ENCODE measurements at places on chromosomes 1 and 21. TPM values are rescaled to one million over a fixed set of nuclear protein-coding genes. Genes with fewer than 3 reads are reported as not detected.

Gene CFAP107
- total RNA-seq, result not detected

Gene FCRL2
- not detected for total RNA-seq

Gene IL22RA1
- total RNA-seq, result under 0.01 TPM

Gene PLA2G2F
- total RNA-seq, result not detected

Gene SPATA6
- total RNA-seq, result 3.2 TPM

Gene CFHR5
- total RNA-seq, result not detected

Gene CLK2
- total RNA-seq, result 20.2 TPM

Gene SPATA45
- not detected for total RNA-seq

Gene CSF3R
- total RNA-seq, result not detected

Gene CELA3B
- not detected for total RNA-seq

Gene LENEP
- total RNA-seq, result 0.18 TPM

Gene ANP32E
- total RNA-seq, result 20.0 TPM

Gene LCE1C
- total RNA-seq, result not detected

Gene FCMR
- total RNA-seq, result not detected

Gene RIMKLA
- total RNA-seq, result under 0.01 TPM

Gene NLRP3
- not detected for total RNA-seq

Gene OPTC
- total RNA-seq, result not detected

Gene ALX3
- total RNA-seq, result not detected

Gene TMIGD3
- 0.27 TPM for total RNA-seq

Gene IL19
- not detected for total RNA-seq

Gene MIXL1
- not detected for total RNA-seq

Gene NID1
- total RNA-seq, result 60.6 TPM

Gene CYP4X1
- 1.7 TPM for total RNA-seq

Gene LAX1
- not detected for total RNA-seq

Gene ZBTB8OS
- total RNA-seq, result 30.7 TPM

Gene CFHR4
- total RNA-seq, result not detected

Gene SMIM11
- 7.5 TPM for total RNA-seq

Gene RPL11
- total RNA-seq, result 1,783 TPM

Gene CR1L
- not detected for total RNA-seq

Gene AMY1C
- not detected for total RNA-seq

Gene GUCA2A
- total RNA-seq, result not detected

Gene AK4
- 58.0 TPM for total RNA-seq

Gene PRRC2C
- 43.0 TPM for total RNA-seq

Gene H3-3A
- 140 TPM for total RNA-seq

Gene CELA3A
- 0.09 TPM for total RNA-seq

Gene WNT2B
- total RNA-seq, result 8.6 TPM

Gene CRP
- total RNA-seq, result 0.09 TPM

Gene GJA8
- not detected for total RNA-seq

Gene FCRL4
- total RNA-seq, result not detected

Gene REN
- total RNA-seq, result not detected

Gene FCRL1
- total RNA-seq, result not detected

Gene CR2
- not detected for total RNA-seq

Gene C1orf185
- not detected for total RNA-seq

Gene NHLH1
- total RNA-seq, result not detected

Gene EFNA4
- 11.3 TPM for total RNA-seq

Gene S1PR1
- 164 TPM for total RNA-seq

Gene C8A
- total RNA-seq, result not detected

Gene DMRTB1
- total RNA-seq, result not detected

Gene SNX7
- total RNA-seq, result 47.0 TPM

Gene KRTAP22-2
- total RNA-seq, result not detected

Gene KIF2C
- total RNA-seq, result 9.9 TPM

Gene HEYL
- not detected for total RNA-seq

Gene ATAD3C
- under 0.01 TPM for total RNA-seq

Gene CLEC20A
- total RNA-seq, result not detected

Measured in endothelial cell of coronary artery (primary cell).